Cerebellar cortex (tissue), 1 donor: ENCODE measurements at places on chromosomes 3 and 15.

- no peak for DNase-seq
These were observed 88.2 kb upstream of the LMCD1 start for GRCh38 chr3:8413337-8413926.

DNA sequence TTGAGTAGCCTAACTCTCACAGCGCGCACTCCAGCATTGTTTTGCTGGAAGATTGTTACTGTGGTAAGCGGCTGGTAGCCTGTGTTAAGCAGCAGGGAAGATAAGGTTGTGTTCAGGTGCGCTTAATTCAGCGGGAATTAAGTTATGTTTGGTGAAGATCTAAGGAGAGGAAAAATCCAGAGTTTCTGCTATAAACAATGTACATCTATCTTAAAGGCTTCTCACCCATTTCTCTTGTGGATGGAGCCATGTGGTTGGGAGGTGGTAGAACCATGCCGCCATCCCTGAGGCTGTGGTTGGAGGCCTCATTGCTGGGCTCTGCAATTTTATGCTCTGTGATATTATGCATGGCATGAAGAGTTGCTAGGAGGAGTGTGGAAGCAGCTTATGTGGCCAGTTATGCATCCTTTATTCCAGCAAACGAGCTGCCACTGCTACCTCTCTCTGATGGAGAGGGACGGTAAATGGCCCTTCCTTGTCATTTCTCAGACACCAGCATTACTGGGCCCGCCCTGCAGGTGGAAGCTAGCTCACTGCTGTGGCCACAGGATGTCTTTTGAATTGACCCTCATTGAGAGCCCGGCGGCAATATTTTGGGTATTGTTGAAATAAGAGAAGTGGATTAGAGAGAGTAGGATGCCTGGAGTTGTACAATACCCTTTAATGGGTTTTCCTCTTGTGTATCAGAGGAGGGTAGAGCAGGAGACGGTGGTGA is 1.3 kb downstream of the MINAR1 start:
- peak; percentile 75 for DNase-seq

DNA sequence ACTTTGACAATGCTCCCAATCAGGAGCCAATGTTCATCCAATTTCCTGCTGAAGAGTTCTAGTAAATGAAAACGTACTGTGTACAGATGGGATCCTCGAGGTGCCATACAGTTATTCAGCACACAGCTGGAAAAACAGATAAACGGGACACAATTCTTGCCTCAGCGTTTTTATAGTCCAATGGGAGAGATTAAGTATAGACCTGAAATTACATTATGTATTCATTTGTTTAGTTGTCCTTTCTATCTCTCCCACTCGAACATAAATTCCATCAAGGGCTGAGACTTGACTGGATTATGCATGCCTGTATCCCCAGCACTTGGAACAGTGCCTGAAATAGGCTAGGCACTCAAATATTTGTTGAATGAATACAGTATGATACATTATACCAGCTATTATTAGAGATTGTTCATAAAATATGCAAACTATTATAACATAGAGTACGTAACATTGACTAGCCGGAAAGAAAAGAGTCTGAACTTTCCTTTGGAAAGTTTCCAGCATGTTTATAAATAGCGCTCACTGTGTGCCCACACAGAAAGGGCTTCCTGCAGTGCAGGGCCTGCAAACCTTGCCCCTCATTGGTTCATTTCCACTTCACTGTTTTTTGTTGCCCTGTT is 27.4 kb upstream of the SNTN start:
- peak; percentile 22 for DNase-seq

GRCh38 chr3:8966820-8967348 is 3.6 kb upstream of the RAD18 start:
- DNase-seq = no peak

GRCh38 chr3:67064105-67064504 is 66.0 kb downstream of the KBTBD8 start:
- DNase-seq = no peak

DNA sequence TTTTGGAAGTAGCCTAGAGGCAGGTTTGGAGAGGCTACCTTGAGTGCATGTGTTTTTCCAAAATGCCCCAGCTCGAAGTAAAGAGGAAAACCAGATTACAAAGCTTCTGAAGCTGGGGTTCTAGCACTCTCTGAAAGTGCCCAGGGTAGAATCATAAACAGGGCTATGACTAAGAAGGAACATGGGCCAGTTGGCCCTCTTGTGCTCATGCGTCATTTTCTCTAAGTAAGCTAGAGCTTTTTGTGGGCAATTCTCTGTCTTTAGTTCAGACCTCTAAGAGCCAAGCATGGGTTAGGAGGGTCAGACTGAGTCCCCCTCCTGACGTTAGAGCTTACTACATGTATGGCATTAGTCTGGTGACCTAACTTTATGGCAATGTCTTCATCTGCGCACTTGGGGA is 129.5 kb upstream of the UMPS start:
- no peak for DNase-seq

DNA sequence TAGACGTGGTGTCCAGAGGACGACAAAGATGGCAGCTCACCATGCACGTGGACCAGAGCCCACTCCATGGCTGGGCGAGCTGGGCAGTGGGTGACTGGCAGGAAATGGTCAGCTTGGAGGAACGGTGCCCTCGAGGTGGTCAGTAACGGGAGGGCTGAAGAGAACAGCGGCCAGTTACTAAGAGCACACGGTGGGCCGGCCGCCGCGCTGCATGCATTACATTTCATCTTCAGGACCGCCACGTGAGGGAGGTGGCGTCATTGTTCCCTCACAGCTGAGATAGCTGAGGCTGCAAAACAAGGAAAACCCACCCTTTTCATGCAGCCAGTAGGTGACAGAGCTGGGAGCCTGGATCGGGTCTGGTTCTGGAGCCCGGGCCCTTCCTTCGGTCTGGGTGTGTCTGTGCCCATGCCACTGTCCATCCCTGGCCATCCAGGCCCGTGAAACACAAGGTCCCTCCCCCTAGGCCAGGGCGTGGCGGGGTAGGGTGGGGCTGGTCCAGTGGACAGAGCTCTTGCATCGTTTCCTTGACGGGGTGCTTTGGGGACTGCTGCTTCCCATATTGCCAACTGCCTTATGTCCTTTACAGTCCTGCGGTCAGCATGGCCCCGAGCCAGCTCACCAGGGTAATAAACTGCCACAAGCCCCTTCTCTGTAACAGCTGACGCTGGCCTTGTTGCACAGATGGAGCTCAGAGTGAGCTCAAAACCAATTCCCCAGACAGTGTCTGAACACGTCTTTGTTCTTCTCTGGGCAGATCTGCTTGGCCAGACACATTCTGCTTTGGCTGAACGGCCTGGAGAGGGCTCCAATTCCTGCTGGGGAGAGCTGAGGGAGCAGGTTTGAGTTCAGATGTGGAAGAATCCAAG is 51.8 kb downstream of the RGMA start:
- DNase-seq = peak; percentile 58

- no peak for DNase-seq
These were observed 17.5 kb downstream of the SENP8 start for GRCh38 chr15:72135719-72136118.

DNA sequence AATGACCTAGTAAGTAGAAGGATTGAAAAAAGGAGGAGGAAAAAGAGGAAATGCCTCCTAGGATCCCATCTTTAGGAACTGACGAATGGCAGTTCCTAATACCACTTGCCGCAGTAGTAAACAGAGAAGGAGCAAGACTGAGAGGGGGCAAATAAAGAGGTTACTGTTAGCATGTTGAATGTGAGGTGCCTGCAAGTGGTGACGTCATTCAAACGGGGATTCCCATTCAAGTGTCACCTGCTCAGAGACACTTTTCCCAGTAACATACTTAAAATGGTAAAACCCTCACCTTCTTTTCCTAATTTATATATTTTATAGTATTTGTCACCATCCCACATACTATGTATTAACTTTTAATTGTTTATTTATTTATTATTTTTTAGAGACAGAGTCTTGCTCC is 178.9 kb downstream of the IL5RA start:
- no peak for DNase-seq

GRCh38 chr3:80526153-80526552 is 758.4 kb upstream of the ROBO1 start:
- DNase-seq = no peak

- DNase-seq = no peak
These were observed 21.4 kb downstream of the CALML4 start for GRCh38 chr15:68183616-68184315.

DNA sequence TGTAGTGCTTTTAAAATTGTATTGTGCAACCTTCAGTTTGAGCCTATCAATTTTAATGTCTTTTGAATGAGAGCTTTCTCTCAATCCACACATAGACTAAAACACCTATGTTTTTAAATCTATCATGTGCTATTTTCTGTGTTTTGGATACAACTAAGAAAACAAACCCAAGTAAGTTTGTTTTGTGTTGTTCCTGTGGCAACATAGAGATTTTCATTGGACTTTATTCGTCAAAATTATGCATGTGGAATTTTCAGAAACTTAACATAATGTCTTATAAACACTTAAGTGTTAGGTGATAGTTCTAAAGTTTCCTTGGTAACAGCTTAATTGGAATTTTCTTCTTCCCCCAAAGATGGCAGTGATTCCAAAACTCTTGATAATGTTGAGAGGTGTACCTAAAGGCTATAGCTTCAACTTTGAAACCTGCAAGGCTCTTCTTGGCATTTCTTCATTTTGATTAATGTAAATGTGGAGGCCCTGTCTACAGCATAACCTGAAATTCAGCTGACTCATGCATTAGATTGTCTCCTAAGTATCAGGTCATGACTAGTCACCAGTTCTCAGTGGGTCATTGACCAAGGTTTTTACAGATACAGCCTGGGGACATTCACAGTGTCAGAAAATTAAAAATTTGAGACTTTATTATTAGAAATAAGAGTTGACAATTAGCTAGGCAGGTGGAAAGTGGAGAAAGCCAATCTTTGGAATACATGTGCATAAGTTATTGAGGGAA is 44.4 kb downstream of the COL6A5 start:
- DNase-seq = no peak

DNA sequence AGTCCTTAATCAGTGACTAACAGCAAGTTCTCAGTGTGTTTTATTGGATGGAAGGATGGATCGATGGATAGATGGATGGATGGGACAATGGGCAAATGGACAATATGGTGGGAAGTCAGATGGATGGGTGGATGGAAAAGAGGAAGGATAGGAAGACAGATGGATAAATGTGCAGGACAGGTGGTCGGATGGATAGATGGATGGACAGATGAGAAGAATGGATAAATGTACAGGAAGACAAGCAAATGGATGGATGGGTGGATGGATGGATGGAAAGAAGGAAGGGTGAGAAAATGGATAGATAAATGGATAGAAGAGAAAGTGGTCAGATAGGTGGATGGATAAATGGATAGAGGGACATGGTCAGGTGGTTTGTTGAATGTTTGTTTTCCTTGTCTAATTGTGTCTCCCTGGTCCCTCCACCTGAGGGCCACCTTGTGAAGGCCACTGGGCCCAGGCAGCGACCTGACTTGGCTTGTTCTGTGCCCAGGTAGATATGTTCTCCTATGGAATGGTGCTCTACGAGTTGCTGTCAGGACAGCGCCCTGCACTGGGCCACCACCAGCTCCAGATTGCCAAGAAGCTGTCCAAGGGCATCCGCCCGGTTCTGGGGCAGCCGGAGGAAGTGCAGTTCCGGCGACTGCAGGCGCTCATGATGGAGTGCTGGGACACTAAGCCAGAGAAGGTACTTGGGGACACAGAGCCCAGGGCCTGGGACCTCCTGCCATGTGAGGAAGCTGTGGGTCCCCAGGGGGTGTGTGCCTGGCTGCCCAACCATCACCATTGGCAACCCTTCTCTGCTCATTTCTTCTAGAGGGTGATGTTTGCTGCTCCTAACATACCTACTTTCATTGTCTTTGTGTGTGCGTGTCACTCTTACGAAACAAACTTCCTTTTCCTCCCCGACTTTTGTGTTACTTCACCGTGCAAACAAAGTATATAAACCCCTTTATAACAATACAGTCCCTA is 137.5 kb downstream of the LRRK1 start:
- DNase-seq = no peak

DNA sequence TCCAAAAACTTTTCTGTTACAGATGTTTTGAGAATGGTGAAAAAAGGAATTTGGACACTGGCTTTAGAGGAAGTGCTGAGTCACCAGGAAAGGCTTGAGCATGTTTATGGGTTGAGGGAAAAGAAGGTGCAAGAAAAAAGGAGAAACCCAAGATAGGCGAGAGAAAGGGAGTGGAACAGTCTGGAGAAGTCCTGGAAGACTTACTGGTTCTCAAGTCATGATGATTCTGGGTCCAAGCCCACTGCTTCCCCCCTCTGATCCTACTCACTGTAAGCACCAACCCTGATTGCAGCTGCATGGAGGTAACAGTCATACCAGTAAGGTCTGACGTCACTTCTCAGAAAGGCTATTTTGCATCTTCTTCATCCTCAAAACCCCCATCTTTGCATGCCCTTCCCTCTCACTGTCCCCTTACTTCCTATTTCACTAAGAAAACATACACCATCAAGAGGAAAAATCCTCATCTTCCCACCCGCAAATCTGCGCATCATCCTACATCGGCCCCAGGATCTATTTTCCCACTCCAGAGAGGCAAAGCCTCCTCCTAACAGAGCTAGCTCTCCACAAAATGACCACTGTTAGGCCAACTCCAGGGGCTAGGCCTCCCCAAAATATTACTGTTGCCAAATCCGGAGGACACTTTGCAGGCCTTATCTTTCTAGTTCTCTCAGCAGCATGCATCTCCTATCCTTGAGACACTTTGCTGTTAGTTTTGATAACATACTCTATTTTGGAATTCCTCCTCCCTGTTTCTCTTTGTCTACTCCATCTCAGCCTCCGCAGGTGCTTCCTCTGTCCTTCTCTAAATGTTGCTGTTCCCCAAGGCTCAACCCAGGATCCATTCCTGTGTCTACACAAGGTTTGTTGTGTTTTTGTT is 3.2 kb upstream of the ATP13A3 start:
- no peak for DNase-seq

DNA sequence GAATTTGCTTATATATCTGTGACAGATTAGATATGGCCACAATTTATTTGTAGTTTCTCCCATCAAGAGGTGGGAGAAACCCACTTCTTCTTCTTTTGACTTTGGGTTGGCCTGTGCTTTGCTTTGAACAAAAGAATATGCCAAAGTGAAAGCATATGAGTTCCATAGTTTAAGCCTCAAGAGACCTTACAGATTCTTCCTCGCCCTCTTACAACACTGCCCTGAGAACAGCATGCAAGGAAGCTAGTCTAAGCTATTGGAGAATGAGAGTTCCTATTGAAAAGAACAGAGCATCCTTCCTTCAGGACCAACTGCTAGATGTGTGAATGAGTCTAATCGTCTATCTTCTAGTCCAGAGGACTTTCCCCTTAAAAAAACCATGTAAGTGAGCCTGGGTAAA is 394.8 kb downstream of the TUSC7 start:
- DNase-seq = no peak

DNA sequence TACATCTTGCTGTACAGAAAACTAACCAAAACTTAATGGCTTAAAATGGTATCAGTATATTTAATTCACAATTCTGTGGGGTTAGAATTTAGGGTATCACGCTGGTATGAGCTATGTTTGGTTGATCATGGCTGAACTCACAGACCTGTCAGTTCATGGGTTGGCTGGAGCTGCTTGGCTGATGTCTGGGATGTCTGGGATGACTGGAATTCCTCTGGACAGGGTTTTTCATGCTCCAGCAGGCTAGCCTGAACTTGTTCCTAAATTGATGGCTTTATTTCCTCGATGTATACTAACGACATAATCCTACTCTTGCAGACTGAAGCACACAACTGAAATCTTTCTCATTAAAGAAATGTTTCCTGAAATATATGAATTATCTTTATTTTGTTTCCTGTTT is 338.9 kb upstream of the GBE1 start:
- DNase-seq = no peak
